ENCODE measurements at places on chromosomes 6 and 20. TPM values are rescaled to one million over a fixed set of nuclear protein-coding genes. Genes with fewer than 3 reads are reported as not detected.

The TMEM170B gene
- total RNA-seq: 2.2 TPM

The TMEM151B gene
- total RNA-seq: 0.12 TPM

The TFEB gene
- total RNA-seq: 4.4 TPM

The MYLK4 gene
- 0.73 TPM for total RNA-seq

The B3GAT2 gene
- 0.09 TPM for total RNA-seq

The PAK5 gene
- 0.07 TPM for total RNA-seq

The RGS17 gene
- total RNA-seq: 0.78 TPM

The BLOC1S5 gene
- 10.5 TPM for total RNA-seq

The RSPH4A gene
- total RNA-seq: 0.22 TPM

The TOP1 gene
- 129 TPM for total RNA-seq

The GABRR1 gene
- not detected for total RNA-seq

The HDGFL1 gene
- total RNA-seq: not detected

- H3K27ac ChIP-seq: no peak overlapping the region
- H3K27me3 ChIP-seq: no peaks in the 10 kb centered on the region
- H3K4me1 ChIP-seq: no peaks in the 10 kb centered on the region
- DNase-seq: peak; percentile 48
- H3K4me3 ChIP-seq: no peak overlapping the region
- no peaks in the 10 kb centered on the region for H3K36me3 ChIP-seq
Measured at GRCh38 chr6:105835373-105835772, 250.8 kb upstream of the PRDM1 start.

DNA sequence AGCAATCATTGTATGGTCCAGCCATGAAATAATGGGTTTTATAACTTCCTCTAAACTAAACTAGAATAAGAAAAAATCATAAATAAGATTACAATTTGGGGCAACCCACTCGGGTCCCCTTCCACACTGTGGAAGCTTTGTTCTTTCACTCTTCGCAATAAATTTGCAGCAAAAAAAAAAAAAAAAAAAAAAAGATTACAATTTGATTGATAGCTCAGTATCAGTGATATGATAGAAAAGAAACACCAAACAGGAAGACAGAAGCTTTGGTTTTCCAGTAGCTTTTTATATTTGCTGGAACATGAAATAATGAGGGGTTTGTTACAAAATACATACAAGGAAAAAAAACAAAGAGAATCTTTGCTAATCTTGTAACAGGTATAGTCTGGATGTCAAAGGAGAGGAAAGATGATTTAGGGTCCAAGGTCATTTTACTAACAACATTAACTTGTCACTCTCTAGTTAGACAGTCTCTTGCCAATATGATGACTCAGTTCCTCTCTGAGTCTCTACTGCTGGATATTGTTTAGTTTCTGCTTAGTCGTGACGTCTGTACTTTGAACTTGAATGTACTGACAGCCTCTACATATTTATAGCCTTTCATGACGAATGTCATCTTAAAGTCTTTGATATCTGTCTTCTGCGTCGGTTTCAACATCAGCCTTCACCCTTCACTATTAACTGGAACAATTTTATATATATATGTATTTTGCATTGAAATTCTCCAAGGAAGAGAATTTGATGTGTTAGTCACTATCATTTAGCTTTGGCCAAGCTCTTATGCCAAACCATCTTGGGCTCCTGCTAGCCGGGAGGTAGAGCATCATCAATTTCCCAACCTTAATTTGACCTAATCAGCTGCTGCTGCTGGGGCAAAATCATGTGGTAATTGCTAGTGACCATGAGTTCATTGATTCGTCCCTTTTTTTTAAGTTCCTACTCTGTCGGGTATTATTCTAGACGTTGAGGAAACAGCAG lies 213.1 kb upstream of the STXBP5 start:
- H3K36me3 ChIP-seq: no peaks in the 10 kb centered on the region
- H3K4me1 ChIP-seq: no peaks in the 10 kb centered on the region
- no peak overlapping the region for H3K4me3 ChIP-seq
- no peaks in the 10 kb centered on the region for H3K27me3 ChIP-seq

DNA sequence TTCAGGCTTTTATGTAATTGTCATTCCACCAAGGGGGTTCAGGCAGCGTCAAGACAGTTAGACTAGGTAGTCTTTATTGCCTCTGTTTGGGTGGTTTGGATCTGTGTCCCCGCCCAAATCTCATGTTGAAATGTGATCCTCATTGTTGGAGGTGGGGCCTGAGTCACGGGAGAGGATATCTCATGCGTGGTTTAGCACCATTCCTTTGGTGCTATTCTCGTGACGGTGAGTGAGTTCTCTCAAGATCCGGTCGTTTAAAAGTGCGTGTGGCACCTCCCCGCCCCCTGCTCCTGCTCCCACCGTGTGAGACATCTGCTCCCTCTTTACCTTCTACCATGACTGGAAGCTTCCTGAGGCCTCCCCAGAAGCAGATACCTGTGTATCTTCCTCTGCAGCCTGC lies 51.3 kb upstream of the FOXC1 start:
- H3K4me1 ChIP-seq: peaks cover 9% of the 10 kb centered on the region
- peaks cover 5% of the 10 kb centered on the region for H3K36me3 ChIP-seq
- H3K4me3 ChIP-seq: no peak overlapping the region
- H3K27me3 ChIP-seq: peaks cover 43% of the 10 kb centered on the region
- H3K27ac ChIP-seq: no peak overlapping the region

GRCh38 chr6:56944661-56945060 lies 10.2 kb upstream of the BEND6 start:
- H3K27me3 ChIP-seq: no peaks in the 10 kb centered on the region
- H3K27ac ChIP-seq: no peak overlapping the region
- H3K4me3 ChIP-seq: no peak overlapping the region
- DNase-seq: no peak
- peaks cover under 1% of the 10 kb centered on the region for H3K4me1 ChIP-seq
- H3K36me3 ChIP-seq: no peaks in the 10 kb centered on the region

GRCh38 chr6:162576016-162576415 lies 151.6 kb downstream of the PRKN start:
- H3K4me1 ChIP-seq: no peaks in the 10 kb centered on the region
- H3K4me3 ChIP-seq: no peak overlapping the region
- H3K27ac ChIP-seq: no peak overlapping the region
- no peaks in the 10 kb centered on the region for H3K27me3 ChIP-seq
- H3K36me3 ChIP-seq: no peaks in the 10 kb centered on the region
- no peak for DNase-seq

GRCh38 chr6:31784098-31784925 lies 7.2 kb upstream of the VWA7 start:
- H3K36me3 ChIP-seq: peaks cover 96% of the 10 kb centered on the region
- H3K27me3 ChIP-seq: no peaks in the 10 kb centered on the region
- no peaks in the 10 kb centered on the region for H3K4me1 ChIP-seq
- DNase-seq: no peak
- no peak overlapping the region for H3K4me3 ChIP-seq

GRCh38 chr6:106626485-106626884 lies 2.8 kb downstream of the RTN4IP1 start:
- H3K4me3 ChIP-seq: no peak overlapping the region
- H3K4me1 ChIP-seq: peaks cover 9% of the 10 kb centered on the region
- no peaks in the 10 kb centered on the region for H3K27me3 ChIP-seq
- no peak overlapping the region for H3K27ac ChIP-seq

- no peaks in the 10 kb centered on the region for H3K36me3 ChIP-seq
- H3K27ac ChIP-seq: no peak overlapping the region
- no peak overlapping the region for H3K4me3 ChIP-seq
- DNase-seq: no peak
Measured at GRCh38 chr20:36391456-36391855, 85.3 kb downstream of the DLGAP4 start.

DNA sequence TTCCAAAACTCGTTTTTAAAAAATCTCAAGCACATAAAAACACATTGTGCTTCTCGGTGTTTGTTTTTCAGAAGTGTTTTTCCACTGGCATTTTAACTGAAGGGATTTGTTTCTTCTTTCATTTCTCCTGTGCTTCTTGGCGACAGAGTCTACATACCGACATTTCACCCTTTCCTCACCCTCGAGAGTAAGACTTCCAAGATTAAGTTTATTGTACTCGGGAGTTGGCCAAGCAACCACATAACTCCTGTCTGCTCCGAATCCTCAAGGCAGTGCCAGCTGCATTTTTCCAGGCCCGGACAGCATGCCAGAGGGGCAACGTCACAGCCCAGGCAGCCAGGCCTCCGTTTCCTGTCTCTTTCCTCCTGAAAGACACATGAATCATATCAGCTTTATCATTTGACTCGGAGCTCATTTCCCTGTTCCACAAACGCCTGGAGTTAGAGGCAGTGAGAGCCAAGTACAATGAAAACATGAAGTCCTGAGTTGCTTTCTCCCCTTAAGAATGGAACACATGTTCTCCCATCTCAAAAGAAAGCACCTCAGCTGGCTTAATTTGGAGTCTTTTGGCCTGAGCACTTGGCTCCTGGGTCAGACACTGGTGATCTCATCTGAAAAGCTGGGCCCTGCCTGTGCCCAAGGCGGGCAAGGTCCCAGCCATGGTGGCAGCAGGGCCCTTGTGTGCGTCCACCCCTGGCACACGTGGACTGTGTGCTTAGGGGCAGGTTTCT lies 23.2 kb upstream of the FAM50B start:
- peak overlapping the region; percentile 88 for H3K27ac ChIP-seq
- peaks cover 10% of the 10 kb centered on the region for H3K36me3 ChIP-seq
- peaks cover 30% of the 10 kb centered on the region for H3K4me1 ChIP-seq
- peak overlapping the region; percentile 52 for H3K4me3 ChIP-seq

DNA sequence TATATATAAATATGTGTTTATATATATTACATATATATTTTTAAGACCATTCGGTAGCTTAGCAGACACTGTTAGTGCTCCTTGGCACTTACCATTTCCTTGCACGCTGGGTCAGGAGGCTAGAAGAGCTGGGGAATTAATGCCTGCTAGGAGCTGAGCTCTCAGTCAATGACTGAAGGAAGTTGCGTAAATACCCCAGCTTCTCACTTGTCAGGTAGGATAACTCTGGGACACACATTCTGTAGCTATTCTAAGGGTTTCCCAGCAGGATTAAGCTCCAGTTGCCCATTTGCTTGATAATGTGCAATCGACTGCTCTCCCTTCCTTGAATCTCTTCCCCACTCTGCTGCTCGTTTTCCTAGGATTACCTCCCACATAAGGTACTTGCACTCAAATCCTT lies 15.7 kb upstream of the DNAAF9 start:
- H3K36me3 ChIP-seq: no peaks in the 10 kb centered on the region
- no peak for DNase-seq
- no peaks in the 10 kb centered on the region for H3K27me3 ChIP-seq
- H3K4me1 ChIP-seq: no peaks in the 10 kb centered on the region

GRCh38 chr6:7818257-7819214 lies 92.1 kb downstream of the TXNDC5 start:
- H3K4me1 ChIP-seq: no peaks in the 10 kb centered on the region
- no peak overlapping the region for H3K27ac ChIP-seq
- DNase-seq: no peak
- H3K4me3 ChIP-seq: no peak overlapping the region
- peaks cover 33% of the 10 kb centered on the region for H3K27me3 ChIP-seq

DNA sequence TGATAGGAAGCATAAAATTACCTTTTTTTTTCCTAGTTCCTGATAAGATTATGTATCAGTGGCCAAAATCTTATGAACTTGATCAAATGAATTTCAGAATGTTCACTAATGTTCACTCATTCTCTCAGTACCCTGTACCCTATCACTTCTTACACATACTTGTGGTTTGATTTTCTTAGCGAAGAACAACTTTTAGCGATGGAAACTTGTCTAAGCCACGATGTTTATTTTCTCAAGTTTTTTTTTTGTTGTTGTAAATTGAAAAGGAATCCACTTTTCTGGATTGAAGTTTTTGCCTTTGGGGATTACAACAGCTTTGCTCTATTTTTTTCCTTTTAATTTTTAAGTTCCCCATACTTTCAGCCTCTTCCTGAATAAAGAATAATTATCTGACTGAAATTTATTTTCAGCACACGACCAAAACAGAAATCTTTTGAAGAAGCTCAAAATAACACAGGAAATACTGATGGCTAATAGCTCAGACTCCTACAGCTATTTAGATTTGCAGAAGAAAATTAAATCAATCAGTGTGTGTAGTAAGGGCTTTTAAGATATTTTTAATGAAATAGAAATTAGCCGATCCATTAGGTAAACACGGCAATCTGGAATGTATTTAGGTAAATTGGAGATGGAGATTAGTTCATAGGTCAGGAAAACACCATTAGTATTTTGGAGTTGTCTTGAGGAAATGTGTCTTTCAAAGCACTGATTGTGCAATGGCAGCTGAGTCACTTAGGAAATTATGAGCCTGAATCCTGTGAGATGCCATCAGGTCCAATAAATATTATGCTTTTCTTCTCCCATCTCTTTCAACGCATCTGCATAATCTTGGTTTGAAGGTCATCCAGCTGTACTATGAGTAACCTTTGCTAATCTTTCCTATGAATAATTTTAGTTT lies 217.5 kb downstream of the GJA1 start:
- peak; percentile 14 for DNase-seq
- H3K27ac ChIP-seq: peak overlapping the region; percentile 9
- H3K4me1 ChIP-seq: no peaks in the 10 kb centered on the region

DNA sequence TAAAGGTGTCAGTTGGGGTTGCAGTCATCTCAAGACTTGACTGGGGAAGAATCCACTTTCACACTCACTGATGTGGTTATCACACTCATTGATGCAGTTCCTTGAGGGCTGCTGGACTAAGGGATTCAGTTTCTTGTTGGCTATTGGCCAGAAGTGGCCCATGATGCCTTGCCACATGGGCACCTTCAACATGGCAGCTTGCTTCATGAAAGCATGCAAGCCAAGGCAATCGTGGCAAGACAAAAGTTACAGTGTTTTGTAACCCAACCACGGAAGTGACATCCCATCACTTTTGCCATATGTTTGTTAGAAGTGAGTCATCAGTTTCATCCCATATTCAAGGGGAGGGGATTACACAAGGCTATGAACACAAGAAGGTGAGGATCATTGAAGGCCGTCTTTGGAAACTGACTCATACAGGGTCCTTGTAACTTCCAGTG lies 3.8 kb upstream of the RANBP9 start:
- H3K27ac ChIP-seq: no peak overlapping the region
- H3K4me3 ChIP-seq: no peak overlapping the region
- H3K27me3 ChIP-seq: no peaks in the 10 kb centered on the region
- H3K36me3 ChIP-seq: peaks cover 24% of the 10 kb centered on the region
- DNase-seq: no peak

- no peaks in the 10 kb centered on the region for H3K4me1 ChIP-seq
- no peak within 1 kb of the TSS for H3K4me3 ChIP-seq
- H3K36me3 ChIP-seq: peaks cover 55% of the 10 kb centered on the region
- no peaks in the 10 kb centered on the region for H3K27me3 ChIP-seq
Measured at GRCh38 chr20:63735859-63736718, at the start of gene LIME1. Gene LIME1, plus strand, starts transcription at chr20:63736664. Its CDS starts 886 bp downstream, at chr20:63737550.

DNA sequence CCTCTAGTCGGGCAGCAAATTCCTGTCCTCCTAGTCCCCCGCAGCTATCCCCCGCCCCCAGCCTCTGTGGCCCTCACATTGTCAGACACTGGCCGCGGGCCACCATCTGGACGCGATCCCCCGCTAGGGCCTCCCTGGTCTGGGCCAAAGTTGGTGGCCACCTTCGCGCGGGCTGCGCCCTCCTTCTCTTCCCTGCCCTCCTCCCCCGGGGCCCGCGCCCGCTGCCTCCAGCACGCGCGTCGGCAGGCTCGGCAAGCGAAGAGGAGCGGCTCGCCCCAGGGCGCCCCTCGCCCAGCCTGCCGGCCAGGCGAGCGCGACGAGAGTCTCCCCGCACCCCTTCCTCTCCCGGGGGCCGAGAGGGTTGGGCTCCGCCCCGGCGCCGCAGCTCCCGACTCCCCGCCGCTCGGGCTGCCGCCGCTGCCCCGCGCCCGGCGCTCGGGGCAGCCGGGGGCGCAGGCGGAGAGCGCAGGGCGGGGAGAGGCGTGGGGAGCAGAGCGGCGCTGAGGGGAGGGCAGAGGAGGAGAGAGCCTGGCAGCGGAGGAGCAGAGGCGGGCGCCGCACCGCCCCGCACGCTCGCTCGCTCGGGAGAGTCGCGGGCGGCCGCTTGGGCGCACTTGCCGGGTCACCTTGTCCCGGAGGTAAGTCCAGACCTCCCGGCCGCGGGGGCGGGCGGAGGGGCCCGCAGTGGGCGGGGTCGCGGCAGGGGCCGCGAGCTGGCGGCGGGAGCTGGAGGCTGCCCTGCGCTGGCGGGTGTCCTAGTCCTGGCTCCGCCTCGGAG lies at the start of gene SYNDIG1:
SYNDIG1 (plus strand) TSS at position 514 of the 778 bp plus-strand sequence. CDS start 73,469 bp downstream, outside the sequence.
- DNase-seq: no peak
- H3K27ac ChIP-seq: no peak within 1 kb of the TSS
- no peaks in the 10 kb centered on the region for H3K4me1 ChIP-seq
- H3K4me3 ChIP-seq: no peak within 1 kb of the TSS

Data from Calu3 (cell line).